ENCODE measurements at places on chromosomes 3 and 15.

DNA sequence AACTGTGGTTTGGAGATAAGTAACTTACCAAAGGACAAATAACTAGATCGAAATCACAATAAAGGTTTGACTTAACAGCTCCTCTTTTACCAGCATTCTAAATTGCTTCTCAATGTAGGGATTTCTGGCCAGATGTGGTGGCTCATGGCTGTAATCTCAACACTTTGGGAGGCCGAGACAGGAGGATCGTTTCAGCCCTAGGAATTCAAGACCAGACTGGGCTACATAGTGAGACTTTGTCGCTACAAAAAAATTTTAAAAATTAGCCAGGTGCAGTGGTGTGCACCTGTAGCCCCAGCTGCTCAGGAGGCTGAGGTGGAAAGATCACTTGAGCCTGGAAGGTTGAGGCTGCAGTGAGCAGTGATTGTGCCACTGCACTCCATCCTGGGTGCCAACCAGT, 17.4 kb upstream of the IGF2BP2 start:
- no peak overlapping the region for H3K27ac ChIP-seq
- no peaks in the 10 kb centered on the region for H3K36me3 ChIP-seq
- H3K4me3 ChIP-seq: no peak overlapping the region

GRCh38 chr3:136621628-136622027, 130.6 kb downstream of the STAG1 start:
- H3K27me3 ChIP-seq: no peaks in the 10 kb centered on the region
- no peak overlapping the region for H3K4me3 ChIP-seq
- DNase-seq: no peak
- peaks cover 12% of the 10 kb centered on the region for H3K4me1 ChIP-seq
- H3K36me3 ChIP-seq: peaks cover 21% of the 10 kb centered on the region

DNA sequence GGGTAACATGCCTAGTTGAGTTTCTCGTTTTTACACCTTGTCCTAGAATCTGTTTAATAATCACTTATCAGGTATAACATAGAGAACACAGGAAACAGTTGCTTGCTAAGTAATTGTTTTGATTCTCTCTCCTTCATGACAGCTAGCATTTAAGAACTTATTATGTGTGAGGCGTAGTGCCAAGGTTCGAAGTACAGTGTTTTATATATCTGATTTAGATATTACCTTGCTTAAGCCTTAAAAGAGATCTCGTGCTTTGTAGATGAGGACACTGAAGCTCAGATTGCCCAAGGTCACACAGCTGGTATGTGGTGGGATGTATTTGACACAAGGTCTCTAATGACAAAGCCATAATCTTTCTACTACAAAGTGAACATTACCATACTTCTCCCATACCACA, 29.0 kb upstream of the IFT57 start:
- DNase-seq: no peak
- H3K27me3 ChIP-seq: no peaks in the 10 kb centered on the region
- H3K36me3 ChIP-seq: no peaks in the 10 kb centered on the region
- no peak overlapping the region for H3K4me3 ChIP-seq

DNA sequence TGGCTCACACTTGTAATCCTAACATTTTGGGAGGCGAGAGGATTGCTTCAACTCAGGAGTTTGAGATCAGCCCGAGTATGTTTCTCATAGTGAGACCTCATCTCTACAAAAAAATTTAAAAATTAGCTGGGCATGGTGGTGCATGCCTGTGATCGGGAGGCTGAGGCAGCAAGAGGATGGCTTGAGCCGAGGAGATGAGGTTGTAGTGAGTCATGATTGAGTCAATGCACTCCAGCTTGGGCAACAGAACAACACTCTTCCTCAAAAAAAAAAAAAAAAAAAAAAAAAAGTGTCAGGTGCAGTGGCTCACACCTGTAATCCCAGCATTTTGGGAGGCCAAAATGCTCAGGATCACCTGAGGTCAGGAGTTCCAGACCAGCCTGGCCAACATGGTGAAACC, 2.4 kb downstream of the RPL39L start:
- H3K4me1 ChIP-seq: peaks cover 31% of the 10 kb centered on the region
- H3K27ac ChIP-seq: no peak overlapping the region
- no peak overlapping the region for H3K4me3 ChIP-seq

- DNase-seq: peak; percentile 44
- peaks cover 61% of the 10 kb centered on the region for H3K4me1 ChIP-seq
- no peaks in the 10 kb centered on the region for H3K27me3 ChIP-seq
- no peak overlapping the region for H3K4me3 ChIP-seq
- peak overlapping the region; percentile 27 for H3K27ac ChIP-seq
- H3K36me3 ChIP-seq: peaks cover 11% of the 10 kb centered on the region
Observed at GRCh38 chr3:188156056-188156455, 2.1 kb downstream of the LPP start.

- H3K4me1 ChIP-seq: no peaks in the 10 kb centered on the region
- DNase-seq: no peak
- peaks cover 59% of the 10 kb centered on the region for H3K36me3 ChIP-seq
- H3K27ac ChIP-seq: no peak overlapping the region
Observed at GRCh38 chr3:25748189-25748588, 35.1 kb downstream of the NGLY1 start.

DNA sequence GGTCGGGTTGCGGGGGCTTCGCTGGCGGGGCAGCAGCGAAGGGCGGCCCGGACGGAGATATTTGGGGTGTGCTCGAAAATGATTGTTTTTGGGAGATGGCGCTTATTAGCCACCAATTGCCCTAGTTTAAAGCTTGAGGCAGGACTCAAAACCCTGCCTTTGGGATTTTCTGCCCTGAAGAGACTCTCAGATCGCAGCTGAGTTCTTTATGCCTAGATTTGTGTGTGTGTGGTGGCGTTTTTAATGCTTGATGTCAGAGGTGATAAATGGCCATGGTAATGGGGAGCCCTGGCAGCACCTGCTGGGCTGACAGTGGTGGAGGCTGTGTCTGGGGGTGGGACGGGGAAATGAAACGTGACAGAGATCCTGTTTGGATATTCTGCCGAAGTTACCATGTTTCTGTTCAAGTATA, 604 bp downstream of the KCTD6 start:
- peak overlapping the region; percentile 80 for H3K27ac ChIP-seq
- peak overlapping the region; percentile 88 for H3K4me3 ChIP-seq
- peak; percentile 64 for DNase-seq

DNA sequence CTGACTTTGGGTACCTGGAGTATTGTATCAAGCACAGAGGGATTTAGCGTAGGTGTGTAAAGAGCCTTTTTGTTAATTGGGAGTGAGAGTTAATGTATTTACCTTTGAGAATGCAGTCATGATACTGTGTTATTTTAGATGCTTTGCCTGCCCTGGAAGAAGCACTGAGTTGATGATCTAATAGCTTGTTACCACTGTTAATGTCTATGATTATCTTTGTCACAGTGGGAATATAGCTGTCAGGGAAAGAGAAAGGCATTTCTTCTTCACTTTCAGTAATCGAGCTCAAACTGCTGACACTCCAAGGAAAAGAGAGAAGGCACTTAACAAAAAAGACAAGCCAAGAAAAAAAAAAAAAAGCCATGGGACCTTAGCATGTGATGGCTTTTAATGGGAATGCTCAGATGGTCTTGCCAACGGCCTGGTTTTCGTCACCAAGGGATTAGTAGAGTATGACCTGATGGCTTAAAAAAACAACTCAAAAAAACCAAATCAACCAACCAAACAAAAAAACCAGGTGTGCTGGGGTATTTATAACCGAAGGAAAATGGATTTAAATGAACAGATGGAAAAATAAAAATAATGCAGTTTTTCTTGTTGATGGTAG, 387.4 kb downstream of the PTPRG start:
- no peaks in the 10 kb centered on the region for H3K4me1 ChIP-seq
- H3K4me3 ChIP-seq: no peak overlapping the region
- DNase-seq: no peak
- peaks cover 3% of the 10 kb centered on the region for H3K27me3 ChIP-seq
- no peaks in the 10 kb centered on the region for H3K36me3 ChIP-seq

- DNase-seq: no peak
- H3K4me3 ChIP-seq: no peak overlapping the region
- H3K36me3 ChIP-seq: no peaks in the 10 kb centered on the region
- no peak overlapping the region for H3K27ac ChIP-seq
- peaks cover 15% of the 10 kb centered on the region for H3K27me3 ChIP-seq
Observed at GRCh38 chr15:42111924-42112323, 17.6 kb upstream of the PLA2G4D start.

- H3K27ac ChIP-seq: peak overlapping the region; percentile 72
- no peak overlapping the region for H3K4me3 ChIP-seq
- peaks cover 15% of the 10 kb centered on the region for H3K36me3 ChIP-seq
- peaks cover 83% of the 10 kb centered on the region for H3K4me1 ChIP-seq
Observed at GRCh38 chr15:77009646-77010311, 14.9 kb downstream of the PSTPIP1 start.
